ENCODE measurements at places on chromosomes 11 and 22.

DNA sequence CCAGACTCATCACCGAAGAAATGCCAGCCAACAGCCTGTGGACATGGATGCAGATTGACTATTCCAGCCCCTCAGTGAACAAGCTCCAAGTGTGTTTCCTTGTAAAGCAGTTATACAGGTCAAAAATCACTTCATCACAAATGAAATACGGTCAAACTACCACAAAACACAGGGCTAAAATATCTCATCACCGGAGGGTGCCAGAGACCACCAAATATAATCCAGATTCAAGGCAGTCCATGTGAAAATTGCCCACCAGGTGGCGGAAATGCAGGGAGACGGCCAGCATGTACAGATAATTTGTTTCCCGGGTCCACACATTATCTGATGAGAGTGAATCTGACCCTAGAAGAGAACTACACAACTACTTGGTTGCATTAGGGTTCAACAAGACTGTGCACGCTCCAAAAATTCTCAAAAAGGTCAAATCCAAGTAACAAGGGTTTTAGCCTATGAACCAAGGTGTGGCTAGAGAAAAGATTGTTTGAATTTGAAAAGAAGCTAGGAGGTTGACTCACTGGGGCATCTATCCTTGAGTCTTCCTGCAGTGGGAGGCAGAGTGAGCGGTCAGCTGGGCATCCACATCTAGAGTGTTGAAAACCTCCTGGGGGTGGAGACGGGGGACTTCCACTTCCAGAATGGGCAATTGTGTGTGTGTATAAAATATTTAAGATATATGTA is 71.7 kb downstream of the IGLL5 start:
- peak; percentile 87 for DNase-seq

- DNase-seq, result no peak
Observed at GRCh38 chr11:62487738-62488551, 58.7 kb downstream of the AHNAK start.

- no peak for DNase-seq
Observed at GRCh38 chr11:114322934-114323333, 26.7 kb downstream of the NNMT start.

DNA sequence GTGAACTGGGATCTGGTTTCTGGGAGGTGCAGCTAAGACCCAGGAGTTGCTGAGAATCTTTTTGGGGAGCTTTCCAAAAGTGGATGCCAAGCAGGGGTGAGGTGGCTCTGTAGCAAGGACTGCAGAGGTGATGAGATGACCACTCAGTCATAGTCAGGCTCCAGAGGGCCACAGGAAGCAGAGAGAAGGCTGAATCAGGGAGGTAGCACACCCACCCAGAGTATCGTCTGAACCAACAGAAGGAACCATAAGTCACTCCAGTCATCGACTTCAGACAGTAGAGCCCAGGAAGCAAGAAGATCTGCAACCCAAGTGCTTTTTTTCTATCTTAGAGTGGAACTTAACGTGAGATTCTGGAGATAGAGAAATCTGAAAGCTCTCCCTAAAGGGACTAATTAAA is 335.7 kb upstream of the MPPED2 start:
- DNase-seq, result no peak

DNA sequence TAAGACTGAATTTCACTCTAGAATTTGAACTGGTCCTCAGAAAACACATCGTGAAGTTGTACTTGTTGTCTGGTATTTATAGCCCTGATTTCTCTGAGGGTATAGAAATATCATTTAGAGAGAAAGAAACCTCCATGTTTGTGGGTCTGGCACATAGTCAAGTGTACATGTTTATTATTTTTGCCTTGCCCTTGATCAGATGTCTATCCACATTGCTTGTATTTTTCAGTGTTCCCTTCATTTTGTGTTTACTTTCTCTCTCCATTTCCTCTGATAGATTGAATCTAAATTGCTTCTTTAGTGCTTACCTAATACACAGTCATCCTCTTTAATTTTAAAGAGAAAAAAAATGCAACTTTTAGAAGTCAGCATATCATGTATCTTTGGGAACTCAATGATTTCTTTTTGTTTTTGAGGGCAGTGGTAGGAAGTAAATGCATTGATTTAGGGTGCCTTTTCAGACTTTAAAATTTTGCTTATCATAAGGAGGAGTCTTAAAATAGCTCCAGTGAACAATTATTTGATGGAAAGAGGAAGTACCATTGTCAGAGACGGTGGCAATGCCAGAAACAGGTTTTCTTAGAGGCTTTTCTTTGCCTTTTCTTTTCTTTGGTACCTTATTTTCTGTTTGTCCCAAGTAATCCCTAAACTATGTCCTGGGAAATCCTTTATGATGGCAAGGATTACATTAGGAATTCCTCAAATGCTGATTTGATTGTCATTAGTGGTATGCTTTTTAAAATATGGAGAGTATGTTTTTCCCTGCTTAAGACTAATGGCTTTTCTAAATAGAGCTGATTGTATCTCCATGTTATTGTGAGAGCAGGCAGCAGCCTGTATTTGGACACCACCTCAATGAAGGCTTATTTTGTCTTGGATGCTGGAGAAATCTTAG is 29.8 kb upstream of the TECTA start:
- DNase-seq, result no peak

DNA sequence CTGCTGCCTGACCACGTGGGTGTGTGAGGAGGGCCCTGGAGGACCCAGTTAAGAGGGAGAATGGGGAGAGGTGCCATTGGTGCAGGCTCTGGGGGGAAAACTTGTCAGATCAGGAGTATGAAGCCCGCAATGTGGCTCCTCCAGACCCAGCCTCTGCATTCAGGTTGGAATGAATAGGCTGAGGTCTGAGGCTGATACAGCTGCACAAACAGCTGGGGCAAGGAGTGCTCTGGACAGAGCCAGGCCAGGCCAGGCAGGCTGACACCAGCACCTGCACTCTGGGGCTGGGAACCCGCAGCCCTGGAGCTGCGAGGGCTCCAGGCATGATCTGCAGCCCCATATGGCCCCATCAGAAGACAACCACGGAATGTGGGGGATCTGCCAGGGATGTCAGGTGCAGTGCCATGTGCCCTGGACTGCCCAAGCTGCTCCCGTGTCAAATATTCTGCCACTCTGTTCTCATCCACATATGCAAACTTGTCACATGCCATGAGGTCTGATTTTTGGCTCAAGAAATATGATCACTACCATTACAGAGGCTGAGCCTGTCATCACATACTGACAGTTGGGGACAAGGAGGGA is 27.2 kb upstream of the KCNJ11 start:
- no peak for DNase-seq

- DNase-seq, result no peak
Observed at GRCh38 chr22:48842583-48842945, 985.1 kb downstream of the BRD1 start.

- DNase-seq, result no peak
Observed at GRCh38 chr22:19480789-19481188, 1.1 kb downstream of the CDC45 start.

GRCh38 chr11:78149646-78150045 is 10.2 kb upstream of the ALG8 start:
- no peak for DNase-seq

DNA sequence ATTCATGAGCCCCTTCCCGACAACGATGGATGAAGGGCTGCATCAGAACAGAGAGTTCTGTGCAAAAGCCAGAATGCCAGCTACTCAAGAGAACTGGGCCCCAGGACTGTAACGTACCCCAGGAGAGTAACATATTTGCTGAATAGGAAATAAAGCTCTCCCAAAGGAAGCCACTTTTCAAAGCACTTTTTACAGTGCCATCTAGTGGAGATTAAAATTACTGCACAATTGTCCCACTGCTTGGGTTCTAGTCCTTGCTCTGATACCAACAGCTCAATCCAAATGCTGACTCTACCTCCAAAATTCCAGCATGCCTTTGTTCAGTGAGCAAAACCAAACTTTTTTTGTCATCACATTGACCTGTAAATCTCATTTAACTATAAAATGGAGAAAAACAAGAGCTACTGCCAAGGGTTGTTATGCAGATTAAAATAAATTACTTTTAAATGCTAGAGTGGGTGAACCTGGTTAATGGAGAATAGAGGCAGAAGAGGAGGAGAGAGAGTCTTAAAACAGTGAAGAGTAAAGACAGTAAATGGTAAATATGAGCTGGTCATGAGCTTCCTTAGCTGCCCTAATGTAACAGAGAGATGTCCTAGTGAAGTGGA is 87.6 kb upstream of the FSHB start:
- no peak for DNase-seq

GRCh38 chr11:100585728-100586127 is 101.4 kb upstream of the ARHGAP42 start:
- no peak for DNase-seq

DNA sequence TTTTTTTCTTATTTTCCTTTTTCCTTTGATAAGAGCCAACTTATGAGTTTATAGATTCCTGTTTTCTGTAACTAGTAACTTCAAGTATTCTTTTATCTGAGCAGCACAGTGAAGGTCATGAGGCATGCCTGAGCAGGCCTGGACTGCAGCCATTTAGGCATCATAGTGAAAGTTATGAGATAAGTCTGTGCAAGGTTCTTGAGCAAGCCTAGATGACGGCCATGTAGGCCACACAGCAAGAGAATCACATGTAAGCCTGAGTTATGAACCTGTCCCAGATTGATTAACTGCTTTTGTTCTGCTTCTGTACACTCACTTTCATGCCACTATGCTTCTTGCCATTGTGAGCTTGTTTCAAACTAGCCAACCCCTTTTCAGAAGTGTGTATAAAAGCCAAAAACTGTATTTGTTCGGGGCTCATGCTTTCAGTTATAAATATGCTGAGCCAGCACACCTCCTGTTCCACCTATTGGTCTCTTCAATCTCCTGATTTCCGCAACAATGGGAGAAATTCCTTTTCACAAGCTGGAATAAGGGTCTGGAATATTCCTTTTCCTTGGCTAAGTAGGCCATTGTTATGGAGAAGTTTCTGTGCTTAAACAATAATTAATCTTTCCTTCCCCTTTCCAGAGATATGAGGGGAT is 745.7 kb downstream of the FAM181B start:
- no peak for DNase-seq

DNA sequence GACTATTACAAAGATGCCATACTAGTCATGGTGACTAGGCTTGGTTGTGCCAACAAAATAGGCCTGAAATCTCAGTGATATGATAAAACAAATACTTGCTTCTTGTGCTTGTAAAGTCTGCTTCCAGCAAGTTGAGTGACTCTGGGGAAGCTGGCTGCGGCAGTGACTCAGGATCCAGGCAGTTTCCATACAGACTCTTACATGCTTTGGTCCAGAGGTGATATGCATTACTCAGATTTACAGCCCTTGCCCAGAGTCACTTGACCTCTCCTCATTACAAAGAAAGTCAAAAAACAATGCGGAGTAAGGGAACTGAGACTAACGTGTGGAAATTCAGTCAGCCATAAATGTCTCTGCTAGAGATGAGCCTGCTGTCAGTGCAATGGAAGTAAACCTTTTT is 387.5 kb downstream of the KCNA4 start:
- DNase-seq, result no peak

GRCh38 chr11:123519055-123519796 is 89.2 kb downstream of the GRAMD1B start:
- no peak for DNase-seq

- no peak for DNase-seq
Observed at GRCh38 chr11:47819743-47820142, 28.4 kb downstream of the NUP160 start.

DNA sequence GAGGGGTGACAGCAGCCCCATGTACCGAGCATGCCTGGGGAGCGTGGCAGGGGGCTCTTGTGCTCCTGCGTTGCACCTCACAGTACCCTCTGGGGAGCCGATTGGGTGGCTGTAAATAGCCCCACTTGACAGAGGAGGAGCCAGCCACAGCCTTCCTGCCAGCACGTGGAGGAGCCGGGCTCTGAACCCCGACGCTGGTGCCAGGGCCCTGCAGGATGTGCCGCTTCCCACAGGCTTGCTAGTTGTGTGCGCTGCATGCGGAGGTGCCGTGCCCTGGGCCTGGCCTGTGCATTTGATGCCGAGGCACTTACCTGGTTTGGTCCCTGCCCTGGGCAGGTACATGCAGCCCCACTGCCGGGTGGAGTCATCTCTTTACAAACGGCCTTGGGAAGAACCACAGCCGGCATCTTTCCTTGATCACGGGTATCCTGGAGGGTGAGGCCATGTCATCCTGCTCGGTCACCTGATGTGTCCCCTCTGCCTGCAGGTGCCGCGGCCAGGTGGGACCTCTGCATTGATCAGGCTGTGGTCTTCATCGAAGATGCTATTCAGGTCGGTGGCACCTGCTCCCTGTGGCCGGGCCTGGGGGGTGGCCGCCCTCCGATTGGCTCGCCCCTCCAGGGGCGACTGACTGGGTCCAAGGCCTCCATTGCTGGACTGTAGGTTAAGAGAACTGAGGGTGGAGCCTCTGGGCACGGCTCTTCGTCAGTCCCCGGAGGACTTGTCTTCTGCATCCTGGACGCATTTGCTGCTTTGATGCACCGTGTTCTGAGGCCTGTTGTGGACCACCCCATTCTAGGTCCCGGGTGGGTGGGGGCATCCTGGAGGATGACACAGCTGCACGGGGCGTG is 5.0 kb downstream of the TPCN2 start:
- no peak for DNase-seq

GRCh38 chr11:113764527-113765219 is 8.8 kb downstream of the ZW10 start:
- no peak for DNase-seq

GRCh38 chr22:46045459-46046298 is 68.7 kb upstream of the WNT7B start:
- peak; percentile 46 for DNase-seq

- DNase-seq, result no peak
Observed at GRCh38 chr11:62830904-62831519, 839 bp downstream of the STX5 start.

GRCh38 chr22:47139013-47139789 is 376.8 kb downstream of the TBC1D22A start:
- DNase-seq, result no peak

DNA sequence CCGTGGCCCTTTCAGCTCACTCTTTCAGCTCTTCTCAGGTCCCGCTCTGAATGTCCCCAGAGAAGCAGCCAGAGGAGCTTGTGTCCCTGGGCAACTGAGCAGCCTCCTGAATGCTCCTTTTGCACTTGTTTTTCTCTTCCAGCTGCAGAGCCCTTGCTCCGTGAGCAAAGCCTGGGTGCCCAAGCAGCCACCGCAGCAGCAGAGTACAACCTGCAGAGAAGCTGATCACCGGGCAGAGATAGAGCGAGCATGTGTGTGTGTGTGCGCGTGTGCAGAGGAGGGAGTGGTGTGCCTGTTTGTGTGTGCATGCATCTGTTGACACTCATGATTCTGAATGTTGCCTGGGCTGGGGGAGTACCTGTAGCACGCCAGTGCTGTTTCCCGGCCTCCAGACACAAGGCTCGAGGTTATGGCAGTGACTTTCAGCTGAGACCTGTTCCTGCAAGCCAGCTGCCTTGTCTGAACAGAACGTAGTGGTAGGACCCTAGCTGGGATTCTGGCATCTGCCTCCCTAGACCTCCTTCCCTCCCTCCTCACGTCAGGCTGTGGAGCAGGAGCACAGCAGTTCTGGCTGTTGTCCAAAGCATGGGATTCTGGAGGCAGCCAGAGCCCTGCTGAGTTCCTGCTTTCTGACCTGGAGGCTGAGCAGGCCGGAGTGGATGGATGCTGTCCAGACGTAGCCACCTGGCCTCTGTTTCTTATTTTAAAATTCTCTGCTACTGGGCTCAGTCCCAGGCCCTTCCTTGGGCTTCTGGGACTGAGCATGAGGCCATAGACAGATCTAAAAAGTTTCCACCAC is 4.5 kb upstream of the MAPK8IP1 start:
- DNase-seq, result no peak

GRCh38 chr11:2540992-2541680 is 96.3 kb downstream of the KCNQ1 start:
- peak; percentile 43 for DNase-seq
